Activated CD4-positive, alpha-beta T cell treated with anti-CD3 and anti-CD28 coated beads for 1 hour (primary cell): ENCODE measurements at places on chromosomes 2 and 18.
A peak's percentile ranks its signal among the peaks of the same experiment; 100 is the strongest.

GRCh38 chr2:8767324-8767723 lies 70.1 kb downstream of the KIDINS220 start:
- no peak for DNase-seq

- no peak for DNase-seq
These were observed 26.6 kb downstream of the LRP1B start for GRCh38 chr2:142104134-142104758.

- no peak for DNase-seq
These were observed 2.0 kb downstream of the TMEM169 start for GRCh38 chr2:216083464-216084281.

DNA sequence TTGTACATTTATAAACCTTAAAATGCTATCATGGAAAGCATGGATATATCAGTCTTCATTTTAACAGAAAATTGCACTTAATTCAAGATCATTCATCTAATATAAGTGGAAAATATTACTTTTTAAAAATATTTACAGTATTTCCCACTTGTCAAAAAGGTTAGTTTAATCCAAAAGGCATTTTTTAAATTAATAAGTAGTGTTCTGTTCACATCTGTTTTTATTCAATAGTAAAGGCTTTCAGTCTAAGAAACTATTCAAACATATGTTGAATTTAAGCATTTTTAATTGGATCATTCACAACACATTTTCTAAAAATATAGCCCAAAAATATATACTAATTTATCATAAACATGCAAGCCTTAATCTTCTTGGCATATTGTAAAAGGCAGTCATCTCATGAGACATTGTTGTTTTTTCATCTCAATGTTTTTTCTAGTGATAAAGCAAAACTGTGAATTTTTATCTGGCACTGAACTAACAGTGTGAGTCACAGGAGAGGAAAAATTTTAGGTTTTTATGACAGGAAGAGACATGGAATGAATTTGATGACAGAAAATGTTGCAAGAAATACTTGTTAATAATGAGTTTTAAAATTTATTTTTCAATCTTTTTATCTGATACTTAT lies 1642.5 kb upstream of the TMEFF2 start:
- no peak for DNase-seq

- DNase-seq: no peak
These were observed 9.4 kb upstream of the GBX2 start for GRCh38 chr2:236177604-236177966.

- DNase-seq: no peak
These were observed 46.6 kb downstream of the PLCL1 start for GRCh38 chr2:197850882-197851450.

DNA sequence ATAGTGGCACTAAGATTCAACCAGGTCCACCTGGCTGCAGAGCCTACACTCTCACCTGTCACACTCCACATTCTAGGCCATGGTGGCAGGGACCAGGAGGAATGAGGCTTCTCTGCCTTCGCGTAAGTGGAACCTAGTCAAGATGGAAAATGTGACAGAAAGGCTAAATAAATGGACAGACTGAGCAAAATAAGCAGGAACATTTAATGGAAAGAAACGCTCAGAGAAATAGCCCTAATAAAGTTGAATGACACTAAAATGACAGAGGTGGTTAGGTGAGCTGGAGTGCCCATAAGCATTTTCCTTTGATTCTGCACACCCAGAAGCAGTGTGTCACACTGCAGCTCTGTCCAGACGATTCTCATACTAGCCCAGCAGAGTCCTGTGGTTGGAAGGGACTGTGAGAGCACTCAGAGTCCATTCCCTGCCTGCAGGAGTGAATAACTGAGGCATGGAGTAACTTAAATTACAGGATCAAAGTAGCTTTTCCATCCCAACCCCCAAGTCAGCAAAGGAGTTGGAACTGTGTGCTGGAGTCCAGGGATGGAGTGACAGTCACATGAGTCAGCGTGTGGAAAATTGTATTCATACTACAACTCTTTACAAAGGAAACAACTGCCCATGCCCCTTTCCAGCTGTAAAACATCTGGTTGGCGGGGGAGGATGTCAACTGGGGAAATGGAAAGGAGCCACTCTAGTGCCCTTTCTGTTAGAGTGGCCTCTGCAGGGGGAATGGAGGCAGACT lies 105.4 kb upstream of the LGALSL start:
- DNase-seq: no peak

- no peak for DNase-seq
These were observed 100.7 kb upstream of the ID2 start for GRCh38 chr2:8581234-8581561.

DNA sequence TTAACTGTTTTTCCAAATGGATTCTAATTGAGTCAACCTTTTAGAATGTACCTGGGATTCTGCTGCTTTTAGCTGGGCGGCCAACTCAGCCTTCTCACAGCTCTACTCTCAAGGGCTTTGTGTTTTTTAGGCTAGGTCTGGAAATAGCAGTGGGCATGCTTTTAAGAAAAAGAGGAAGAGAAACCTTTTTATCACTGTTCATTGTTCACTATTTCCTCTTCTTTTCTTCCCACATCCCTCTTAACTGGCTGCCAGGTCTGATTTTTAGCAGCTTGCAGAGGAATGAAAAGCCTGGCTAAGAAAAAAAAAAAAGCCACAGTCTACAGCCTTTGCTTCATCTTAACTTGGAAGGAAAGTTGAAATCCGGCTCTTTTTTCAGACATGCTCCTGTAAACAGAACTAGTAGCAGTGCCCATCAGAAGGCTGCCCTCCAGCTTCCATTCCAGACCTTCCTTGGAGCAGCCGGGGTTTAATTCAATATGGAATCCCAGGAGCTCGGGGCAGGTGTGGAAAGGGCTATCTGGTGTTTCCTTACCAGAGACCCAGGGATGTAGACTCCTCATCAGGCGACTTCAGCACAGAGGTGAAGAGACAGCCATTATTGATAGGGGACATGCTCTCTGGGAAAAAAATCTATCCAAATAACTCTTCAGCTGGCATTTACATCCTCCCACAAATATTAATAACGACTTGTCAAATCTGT lies 230.7 kb downstream of the MYO3B start:
- no peak for DNase-seq

DNA sequence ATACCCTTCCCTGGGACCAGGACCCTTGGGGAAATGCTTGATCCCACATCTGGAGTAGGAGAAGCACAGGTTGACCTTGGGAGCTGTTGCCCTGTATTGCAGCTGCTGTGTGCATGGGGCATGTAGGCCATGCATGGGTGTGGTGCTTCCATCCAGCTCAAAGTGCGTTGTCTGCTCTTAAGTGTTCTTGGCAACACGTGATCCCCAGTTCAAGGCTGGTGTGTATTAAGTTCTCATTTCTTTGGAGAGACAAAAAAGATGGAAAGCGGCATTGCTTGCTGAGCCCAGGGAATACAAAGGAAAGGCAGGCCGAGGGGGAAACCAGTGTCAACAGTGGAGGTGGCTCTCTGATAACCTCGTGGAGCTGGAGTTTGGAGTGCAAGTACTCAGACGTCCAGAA lies 110.7 kb downstream of the RTP5 start:
- no peak for DNase-seq

DNA sequence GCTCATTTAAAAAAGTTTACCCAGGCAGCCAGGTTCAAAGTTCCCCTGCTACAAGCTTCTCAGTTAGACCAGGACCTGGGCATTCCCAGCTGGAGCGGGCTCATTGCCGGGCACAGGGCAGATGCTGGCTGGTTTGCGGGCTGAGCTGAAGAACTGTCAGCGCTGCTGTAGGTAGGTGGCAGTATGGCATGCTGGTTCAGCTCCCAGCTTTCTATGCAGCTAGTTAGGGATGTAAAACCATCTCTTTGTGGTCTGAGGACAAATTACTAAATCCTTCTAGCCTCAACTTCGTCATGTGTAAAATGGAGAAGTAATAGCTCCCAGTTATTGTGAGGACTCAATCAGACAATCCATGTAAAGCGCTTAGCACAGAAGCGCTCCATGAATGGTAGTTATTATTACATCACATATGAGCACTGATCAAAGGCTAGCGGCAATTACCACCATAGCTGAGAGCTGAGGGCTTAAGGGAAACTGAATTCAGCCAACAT lies 2.4 kb upstream of the LDLRAD4 start:
- peak; percentile 39 for DNase-seq

GRCh38 chr2:127897531-127898211 lies 11.9 kb upstream of the AMMECR1L start:
- no peak for DNase-seq

- DNase-seq: no peak
These were observed 137.5 kb downstream of the CTIF start for GRCh38 chr18:48676346-48676745.

- no peak for DNase-seq
These were observed 63.9 kb downstream of the GYPC start for GRCh38 chr2:126719833-126720351.

GRCh38 chr2:106890606-106891005 lies 4.6 kb upstream of the ST6GAL2 start:
- DNase-seq: no peak

- DNase-seq: no peak
These were observed 149.3 kb downstream of the CABLES1 start for GRCh38 chr18:23284629-23285028.

- no peak for DNase-seq
These were observed 250.2 kb downstream of the LPIN1 start for GRCh38 chr2:11996618-11997017.

DNA sequence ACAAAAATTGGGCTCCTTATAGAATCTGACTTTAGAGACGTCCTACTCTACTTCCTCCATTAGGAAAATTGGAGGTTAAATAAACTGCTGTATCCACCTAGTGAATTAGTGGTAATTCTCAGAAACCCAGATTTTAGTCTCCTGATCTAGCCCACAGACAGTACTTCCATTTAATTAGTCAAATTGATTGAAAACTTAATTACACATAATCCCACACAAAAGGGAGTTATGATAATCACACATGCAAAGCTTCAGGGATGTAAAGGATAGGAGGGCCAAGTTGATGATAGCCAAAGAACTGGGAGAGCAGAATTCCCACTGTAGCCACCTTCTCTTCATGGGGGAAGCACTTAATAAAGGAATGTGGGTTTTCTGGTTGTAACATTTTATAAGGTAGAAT lies 471.9 kb downstream of the TMEM182 start:
- no peak for DNase-seq

- DNase-seq: no peak
These were observed 162.1 kb downstream of the QPCT start for GRCh38 chr2:37506407-37507050.

DNA sequence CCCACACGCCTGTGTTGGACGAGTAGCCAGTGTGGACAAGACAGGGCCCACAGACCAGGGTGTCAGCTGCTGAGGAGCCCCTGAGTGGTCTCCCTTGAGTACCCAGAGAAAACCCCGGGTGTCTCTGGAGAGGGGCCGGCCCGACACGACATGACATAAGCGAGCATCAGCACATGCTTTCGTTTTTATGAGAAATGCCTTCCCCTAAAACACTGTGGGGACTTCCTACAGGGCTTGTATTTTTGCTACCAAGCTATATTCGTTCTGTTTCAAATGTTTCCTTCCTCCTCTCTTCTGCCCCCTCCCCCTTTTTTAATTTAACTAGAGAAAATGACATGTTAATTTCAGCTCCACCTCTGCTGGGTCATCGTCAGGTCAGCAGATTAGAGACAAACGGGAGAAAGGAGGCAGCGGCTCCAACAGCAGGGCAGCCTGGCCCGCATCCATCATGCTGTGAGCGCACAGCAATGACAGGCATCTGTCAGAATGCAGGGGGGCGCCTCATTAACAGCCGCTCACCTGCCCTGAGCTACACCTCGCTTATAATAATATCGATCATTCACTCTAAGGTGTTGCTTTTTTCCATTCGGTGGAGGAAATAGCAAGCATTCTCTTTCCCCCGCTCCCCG lies 286.2 kb downstream of the ZNF516 start:
- DNase-seq: no peak

GRCh38 chr2:55986700-55987440 lies 63.3 kb upstream of the EFEMP1 start:
- DNase-seq: no peak

DNA sequence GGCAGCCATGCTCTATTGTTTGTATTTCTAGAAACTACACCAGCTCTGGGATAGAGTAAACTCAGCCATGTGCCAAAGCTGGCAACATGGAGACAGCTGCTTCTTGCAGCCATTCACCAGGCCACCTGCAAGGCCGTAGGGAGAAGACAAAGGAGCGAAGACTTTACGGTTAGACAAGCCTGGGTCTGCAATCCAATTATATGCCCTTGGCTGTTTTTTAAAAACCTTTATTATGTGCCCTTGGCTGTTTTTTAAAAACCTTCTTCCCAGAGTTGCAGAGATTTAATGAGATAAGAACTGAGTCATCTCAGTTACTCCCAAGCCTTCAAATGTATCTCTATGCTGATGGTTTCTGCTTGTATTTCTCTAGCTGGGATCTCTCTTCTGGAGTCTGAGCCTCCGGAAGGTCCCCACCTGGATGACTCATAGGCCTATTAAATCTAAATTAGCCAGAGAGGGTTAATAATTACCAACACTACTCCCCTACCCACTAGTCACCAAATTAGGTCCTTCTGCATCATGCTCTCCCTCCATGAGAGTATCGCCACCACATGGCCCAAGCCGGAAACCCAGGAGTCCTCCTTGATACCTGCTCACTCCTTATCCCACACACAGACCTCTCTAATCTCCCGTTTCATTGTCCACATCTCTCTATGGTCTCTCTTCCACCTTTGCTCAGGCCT lies 17.5 kb upstream of the DPP4 start:
- DNase-seq: no peak

DNA sequence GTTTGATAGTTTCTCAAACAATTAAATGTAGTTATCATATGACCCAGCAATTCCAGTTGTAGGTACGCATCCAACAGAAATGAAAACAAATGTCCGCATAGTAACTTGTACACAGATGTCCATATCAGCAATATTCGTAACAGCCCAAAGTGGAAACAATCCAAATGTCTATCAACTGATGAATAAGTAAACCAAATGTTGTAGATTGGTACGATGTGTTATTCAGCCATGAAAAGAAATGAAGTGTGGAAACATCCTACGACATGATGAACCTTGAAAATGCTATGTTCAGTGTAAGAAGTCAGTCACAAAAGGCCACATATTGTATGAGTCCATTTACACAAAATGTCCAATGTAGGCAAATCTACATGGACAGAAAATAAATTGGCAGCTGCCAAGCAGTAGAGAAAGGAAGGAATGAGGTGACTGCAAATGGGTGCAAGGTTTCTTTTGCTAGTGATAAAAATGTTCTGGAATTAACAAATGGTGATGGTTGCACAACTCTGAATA lies 26.9 kb downstream of the GAREM1 start:
- no peak for DNase-seq

DNA sequence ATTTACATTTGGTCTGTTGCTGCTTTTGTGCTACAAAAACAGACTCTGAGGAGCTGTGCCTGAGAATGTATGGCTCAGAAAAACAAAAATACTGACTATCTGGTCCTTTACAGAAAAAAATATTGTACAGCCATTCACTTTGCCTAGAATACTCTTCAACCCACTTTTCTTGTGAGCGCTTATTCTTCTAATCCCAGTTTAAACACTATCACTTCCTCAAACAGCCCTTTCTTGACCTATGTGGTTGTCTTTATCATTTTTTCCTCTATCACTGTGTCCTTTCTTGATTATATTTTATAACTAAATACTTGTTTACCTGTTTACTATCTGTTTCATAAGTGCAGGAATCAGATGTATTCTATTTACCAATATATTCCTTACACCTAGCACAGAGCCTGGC lies 33.5 kb downstream of the CUL3 start:
- no peak for DNase-seq

- DNase-seq: no peak
These were observed 381.7 kb downstream of the CDH19 start for GRCh38 chr18:66222174-66222573.
